WTC11 (cell line): ENCODE measurements at places on chromosomes 13 and 19.

DNA sequence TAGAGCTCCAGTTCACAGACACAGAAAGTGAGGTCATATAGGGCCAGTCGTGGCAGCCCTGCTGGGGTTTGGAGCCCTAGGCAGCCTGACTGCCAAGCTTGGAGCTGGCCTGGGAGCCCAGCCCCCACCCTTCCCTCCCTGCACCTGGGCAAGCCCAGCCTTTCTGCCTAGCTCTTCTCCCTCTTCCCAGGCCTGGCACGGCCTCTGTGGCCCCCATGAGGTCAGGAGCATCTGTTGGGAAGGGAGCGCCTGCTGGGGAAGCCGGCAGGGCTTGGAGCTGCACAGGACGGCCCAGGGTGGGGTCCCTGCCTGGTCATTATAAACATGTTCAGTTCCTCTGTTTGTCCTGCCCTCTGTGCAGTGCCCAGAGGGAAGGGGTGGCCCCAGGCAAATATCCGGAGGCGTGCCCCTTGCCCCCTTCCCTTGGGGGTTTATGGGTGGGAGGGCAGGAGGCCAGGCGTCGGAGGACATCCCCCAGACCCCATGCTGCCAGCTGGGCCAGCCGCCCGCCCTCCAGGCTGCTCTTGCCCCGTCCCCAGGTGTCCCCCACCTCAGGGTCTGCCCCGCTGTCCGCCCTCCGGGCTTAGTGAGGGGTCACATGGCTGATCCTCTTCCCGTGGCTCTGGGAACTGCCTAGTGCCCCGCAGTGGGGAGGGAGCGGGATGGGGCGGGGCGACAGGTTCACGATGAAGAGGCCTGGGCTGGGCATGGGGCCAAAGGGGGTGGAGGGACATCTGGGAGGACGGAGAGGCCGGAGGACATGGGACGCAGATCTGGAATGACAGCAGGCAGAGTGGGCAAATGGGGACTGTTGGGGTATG, 30.0 kb upstream of the NCCRP1 start:
- peak; percentile 31 for DNase-seq

- DNase-seq: no peak
Observed at GRCh38 chr19:10471909-10472308, 31.2 kb downstream of the KEAP1 start.

DNA sequence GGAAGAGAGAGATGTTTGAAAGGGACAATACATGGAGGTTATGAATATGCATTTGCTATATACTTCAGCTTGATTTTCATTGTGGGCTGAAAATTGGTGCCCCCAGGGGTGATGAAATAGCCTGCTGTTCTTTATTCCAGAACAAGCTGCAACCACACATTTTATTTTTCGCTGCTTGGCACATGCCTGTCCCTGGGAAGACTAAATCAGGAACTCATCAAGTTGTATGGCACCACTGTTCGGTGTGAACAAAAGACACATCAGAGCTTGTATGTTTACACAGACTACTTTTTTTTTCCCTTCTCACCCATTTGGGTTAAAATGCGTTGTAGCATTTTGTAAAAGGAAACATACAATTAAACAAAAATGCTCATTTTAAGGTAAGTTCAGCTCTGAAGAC, 230.7 kb downstream of the NALCN start:
- no peak for DNase-seq

GRCh38 chr13:95624020-95624419, 20.5 kb downstream of the DZIP1 start:
- peak; percentile 14 for DNase-seq

GRCh38 chr19:41426116-41426841, 895 bp downstream of the B3GNT8 start:
- DNase-seq: no peak

DNA sequence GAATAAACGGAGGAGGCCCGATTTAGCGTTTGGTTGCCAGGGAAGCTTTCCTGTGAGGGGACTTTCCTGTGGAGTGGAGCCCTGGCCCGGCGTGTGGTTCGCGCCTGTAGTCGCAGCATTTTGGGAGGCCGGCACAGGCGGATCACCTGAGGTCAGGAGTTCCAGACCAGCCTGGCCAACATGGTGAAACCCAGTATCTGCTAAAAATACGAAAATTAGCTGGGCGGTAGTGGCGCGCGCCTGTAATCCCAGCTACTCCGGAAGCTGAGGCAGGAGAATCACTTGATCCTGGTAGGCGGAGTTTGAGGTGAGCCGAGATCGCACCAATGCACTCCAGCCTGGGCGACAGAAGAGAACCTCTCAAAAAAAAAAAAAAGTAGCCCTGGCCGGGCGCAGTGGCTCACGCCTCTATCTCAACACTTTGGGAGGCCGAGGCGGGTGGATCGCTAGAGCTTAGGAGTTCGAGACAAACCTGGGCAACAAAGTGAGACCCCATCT, 6.9 kb downstream of the KANK3 start:
- DNase-seq: no peak

- DNase-seq: peak; percentile 40
Observed at GRCh38 chr19:53808710-53809125, 15.4 kb downstream of the NLRP12 start.

DNA sequence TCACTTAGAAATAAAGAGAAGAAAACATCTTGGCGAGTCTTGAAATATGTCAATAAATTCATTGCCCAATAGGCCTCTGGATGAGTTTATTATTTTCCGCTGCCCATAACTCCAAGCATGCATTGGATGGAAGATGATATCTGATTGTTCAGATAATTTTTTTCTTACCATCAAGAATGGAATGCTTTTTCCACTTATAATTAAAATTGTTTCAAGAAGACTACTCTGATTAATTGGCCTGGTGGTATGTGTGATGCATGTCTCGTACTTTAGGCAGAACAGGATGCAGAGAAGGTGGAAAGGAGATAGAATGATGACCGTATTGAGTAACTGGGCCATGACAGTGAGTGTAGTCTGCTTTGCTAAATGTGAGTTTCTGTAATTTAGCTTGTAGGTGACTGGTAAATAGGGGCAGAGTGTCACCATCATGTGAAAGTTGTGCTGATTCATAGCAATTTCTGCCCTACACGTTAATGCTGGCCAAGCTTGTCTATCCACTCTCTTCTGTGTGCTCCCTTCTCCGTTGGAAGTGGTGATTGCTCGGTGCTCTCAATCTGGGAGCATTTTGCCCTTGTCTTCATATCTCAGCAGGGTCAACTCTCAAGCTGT, 13.5 kb upstream of the SPATA13 start:
- DNase-seq: no peak

- DNase-seq: peak; percentile 38
Observed at GRCh38 chr13:49218493-49219051, 1.6 kb upstream of the MLNR start.

- peak; percentile 11 for DNase-seq
Observed at GRCh38 chr13:74289861-74290773, 155.9 kb upstream of the KLF12 start.

DNA sequence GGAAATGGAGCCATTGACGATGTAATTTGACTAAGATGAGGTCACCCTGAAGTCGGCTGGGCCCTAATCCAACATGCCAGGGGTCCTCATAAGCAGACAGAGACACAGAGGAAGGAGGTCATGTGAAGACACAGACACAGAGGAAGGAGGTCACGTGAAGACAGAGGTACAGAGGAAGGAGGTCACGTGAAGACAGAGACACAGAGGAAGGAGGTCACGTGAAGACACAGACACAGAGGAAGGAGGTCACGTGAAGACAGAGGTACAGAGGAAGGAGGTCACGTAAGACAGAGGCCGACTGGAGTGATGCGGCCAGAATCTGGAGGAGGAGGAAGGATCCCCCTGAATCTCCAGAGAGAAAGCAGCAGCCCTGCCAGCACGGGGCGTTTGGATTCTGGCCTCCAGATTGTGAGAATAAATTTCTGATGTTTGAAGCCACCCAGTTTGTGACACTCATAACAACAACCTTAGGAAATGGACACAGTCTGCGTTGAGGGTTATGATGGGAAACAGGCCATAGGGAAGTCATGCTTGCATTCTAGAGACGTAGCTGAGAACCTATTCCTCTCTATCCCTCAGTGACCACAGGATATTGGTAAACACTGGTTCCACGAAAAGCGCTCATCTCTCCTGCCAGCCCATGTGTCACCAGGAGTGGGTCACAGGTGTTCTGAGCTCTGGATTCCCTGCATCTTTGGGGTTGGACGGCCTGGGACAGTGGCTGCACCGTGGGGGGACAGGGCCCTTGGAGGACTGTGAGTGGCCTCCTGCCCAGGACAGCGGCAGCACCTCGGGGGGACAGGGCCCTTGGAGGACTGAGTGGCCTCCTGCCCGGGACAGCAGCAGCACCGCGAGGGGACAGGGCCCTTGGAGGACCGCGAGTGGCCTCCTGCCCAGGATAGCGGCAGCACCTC, 108.5 kb downstream of the SOX1 start:
- DNase-seq: no peak

- peak; percentile 91 for DNase-seq
Observed at GRCh38 chr19:5536337-5536894, 31.3 kb downstream of the TINCR start.

DNA sequence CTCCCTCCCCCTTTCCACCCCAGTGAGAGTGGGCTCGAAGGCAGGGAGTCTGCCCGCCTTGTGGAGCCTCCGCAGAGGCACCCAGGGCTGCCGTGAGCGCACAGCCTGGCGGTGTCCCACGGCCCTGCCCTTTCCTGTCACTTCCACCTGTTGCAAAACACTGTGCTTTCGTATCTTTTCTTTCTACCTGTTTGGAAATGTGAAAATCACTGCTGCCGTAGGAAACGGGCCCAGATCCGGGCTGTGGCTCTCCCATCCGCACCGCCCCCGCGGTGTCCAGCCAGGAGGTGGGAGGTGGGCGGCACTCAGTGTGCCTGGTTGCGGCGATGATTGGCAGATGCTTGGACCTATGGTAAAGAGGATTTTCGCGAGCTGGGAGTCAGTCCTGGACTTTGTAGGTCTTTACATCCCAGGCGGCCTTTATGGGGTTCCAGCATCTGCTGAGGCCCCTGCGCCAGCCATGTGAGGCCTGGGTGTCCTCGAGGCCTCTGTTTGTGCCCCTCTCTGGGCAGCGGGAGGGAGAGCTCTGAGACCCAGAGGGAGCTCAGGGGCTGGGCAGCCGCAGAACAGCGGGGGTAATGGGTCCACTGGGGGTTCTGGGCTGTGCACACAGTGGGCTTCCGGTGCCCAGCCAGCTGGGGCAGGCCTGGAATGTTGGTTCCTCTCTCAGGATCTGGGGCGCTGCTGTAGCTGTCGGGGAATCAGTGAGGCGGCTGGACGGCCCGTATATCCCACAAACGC, 6.1 kb downstream of the STK11 start:
- DNase-seq: peak; percentile 68

DNA sequence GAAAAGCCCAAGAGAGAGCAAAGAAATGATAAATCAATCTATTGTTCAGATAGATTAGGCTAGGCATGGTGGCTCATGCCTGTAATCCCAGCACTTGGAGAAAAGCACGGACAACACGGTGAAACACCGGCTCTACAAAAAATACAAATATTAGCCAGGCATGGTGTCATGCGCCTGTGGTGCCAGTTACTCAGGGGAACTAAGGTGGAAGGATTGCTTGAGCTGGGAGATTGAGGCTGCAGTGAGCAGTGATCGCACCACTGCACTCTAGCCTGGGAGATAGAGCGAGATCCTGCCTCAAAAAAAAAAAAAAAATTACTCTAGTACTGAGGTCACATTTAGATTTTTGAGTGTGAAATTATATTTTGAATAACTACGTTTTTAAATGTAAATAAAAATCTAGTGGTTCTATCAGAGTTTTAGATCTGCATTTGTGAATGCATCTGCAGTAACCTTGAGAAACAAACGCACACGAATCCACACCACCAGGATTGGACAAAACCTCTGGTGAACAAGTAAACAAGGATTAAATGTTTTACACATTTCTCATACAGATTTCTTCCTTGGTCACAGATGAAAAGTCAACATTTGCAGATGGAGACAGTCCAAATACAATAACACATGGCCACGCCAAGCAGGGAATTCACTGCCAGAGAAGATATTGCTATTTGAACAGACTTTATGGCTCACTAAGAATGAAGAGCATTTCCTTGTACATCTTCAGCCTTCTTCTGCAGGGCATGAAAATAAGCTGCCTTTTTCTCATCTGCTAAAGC, 917.6 kb downstream of the PCDH9 start:
- no peak for DNase-seq

DNA sequence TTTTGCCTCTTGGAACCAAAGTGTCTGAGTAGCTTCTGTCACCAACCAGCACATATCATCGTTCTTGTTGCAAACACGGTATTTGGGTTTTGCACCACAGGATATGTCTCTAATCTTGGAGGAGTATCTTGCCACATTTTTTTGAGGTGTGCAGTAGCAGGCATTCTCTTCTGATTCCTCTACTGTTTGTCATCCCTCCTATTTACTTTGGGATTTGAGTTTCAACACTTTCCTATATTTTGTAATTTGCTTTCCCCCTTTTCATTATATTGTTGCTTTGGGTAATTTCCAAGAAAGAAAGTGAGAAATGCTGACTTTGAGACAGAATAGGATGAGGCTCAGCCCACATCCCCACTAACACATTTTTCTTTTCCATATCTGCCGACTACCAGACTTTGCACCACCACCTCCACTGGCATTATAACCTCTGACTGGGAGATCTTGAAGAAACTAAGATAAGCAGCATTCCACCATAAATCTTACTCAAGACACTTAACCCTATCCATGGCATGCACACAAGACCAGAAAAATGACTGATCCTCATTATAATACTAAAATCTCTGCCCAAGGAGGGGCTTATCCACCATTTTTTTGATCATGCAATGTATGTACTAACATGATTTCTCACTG, 12.0 kb upstream of the DZIP1 start:
- no peak for DNase-seq

DNA sequence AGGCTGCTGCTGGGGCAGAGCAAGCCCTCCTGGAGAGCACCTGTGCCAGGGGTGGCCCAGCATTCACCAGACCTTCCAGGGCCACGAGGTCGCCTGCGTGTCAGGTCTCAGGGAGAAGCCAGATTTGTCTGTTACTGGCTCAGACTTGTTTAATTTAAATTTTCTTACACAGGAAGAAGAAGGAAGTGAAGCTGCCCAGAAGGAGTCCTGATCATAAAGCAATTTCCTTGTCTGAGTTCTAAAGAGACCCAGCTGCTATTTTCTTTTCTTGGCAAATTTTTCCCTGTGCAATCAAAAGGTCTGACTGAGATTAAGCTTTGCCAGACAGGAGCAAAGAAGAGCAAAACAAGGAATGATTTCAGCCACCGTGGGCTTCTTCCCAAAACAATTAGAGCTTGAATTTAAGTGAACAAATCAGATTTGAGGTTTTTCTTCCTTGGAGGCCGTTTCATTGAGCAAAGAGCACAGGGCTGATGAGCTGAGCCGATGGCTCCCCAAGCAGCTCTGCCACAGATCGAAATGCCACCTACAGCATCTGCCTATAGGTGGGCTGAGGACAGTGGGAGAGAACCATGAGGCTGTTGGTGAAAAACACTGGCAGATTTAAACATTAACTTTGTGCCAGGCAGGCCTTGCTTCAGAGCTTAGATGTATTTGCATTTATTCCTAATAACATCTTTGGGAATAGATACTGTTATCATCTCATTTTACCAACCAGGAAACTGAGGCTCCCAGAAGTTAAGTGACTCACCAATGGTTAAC, 40.1 kb downstream of the HSPH1 start:
- no peak for DNase-seq

DNA sequence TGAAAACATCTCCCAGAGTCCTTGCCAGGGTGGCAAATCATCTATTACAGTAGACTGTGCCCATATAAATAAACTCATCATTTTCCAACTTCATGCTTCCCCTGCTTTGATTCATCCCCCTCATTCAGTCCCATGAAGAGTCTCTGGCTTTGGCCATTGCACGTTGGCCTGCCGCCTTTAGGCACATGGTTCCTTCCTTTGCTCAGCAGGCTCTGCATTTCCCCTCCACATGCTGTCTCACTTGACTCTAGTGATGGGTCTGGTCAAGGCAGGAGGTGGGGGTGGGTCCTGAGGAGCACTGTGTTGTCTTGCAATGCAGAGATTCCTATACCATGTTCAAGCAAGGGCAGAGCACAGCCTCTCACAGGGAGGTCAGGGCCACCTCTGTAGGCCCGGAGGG, 48.8 kb upstream of the ARGLU1 start:
- no peak for DNase-seq
